ENCODE measurements at places on chromosomes 16 and 17. TPM values are rescaled to one million over a fixed set of nuclear protein-coding genes. Genes with fewer than 3 reads are reported as not detected.

FBXO39 gene
- polyA plus RNA-seq: not detected

GRCh38 chr16:55045329-55045728 lies 114.7 kb downstream of the IRX5 start:
- no peak for DNase-seq

SLC2A4 gene
- polyA plus RNA-seq: 42.0 TPM

RGS11 gene
- polyA plus RNA-seq: 1.6 TPM

GRCh38 chr17:82287868-82288801 lies 14.6 kb upstream of the CSNK1D start:
- DNase-seq: no peak

GRCh38 chr17:61461586-61461966 lies 9.4 kb downstream of the TBX4 start:
- no peak for DNase-seq

SUPT6H gene
- polyA plus RNA-seq: 48.0 TPM
